Liver (tissue), 10 donors: ENCODE measurements at places on chromosomes 11 and 22. TPM values are rescaled to one million over a fixed set of nuclear protein-coding genes. Genes with fewer than 3 reads are reported as not detected.

DNA sequence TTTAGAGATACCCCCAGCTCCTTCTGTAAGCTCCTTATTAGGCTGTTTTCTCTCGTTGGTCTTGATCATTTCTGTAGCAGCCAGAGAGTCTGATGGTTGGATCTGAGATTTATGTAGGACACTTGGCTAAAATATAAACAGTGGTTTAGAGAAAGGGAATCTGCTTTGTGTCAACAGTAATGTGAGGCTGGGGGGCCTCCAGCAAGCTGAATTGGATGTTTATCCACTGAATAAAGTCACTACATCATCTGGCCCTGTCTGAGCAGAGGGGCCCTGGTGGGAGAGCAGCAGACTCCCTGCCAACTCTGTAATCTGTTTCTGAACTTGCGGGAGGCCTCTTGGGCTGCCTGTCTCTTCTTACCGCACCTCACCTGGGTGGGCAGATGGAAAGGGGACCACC is 328.5 kb upstream of the PLET1 start:
- H3K36me3 ChIP-seq, result no peaks in the 10 kb centered on the region
- H3K4me3 ChIP-seq, result no peak overlapping the region
- H3K27ac ChIP-seq, result no peak overlapping the region
- DNase-seq, result no peak
- no peaks in the 10 kb centered on the region for H3K4me1 ChIP-seq

DNA sequence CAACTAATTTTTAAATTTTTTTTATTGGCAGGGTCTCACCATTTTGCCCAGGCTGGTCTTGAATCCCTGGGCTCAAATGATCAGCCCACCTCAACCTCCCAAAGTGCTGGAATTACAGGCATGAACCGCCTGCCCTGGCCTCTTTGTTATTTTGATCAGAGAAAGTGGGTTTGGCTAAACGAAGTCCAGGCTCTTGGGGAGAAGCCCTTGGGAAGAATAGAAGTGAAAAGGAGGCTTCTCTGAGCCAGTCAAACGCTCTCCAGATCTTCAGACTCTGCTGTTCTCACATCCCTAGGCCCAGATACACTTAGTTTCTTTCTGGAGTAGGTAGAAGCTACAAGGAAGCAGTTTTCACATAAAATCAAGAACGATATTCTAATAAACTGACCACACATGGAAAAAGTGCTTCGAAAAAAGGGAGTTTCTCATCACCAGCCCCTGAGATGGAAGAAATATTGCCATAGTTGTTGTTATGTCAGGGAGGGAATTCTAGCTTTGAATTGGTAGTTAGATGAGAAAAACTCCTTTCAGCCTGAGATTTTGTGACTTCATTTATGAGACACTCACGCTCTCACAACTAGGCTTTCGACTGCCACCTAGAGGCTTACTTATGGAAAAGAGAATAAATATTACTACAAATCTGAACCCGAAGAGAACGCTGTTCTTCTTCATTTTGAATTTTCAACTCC is 41.7 kb upstream of the AQP11 start:
- DNase-seq, result no peak
- H3K36me3 ChIP-seq, result no peaks in the 10 kb centered on the region
- peaks cover 3% of the 10 kb centered on the region for H3K4me1 ChIP-seq
- no peak overlapping the region for H3K27ac ChIP-seq
- H3K4me3 ChIP-seq, result no peak overlapping the region

The CFAP300 gene
- 0.09 TPM for polyA plus RNA-seq

- H3K27me3 ChIP-seq, result no peaks in the 10 kb centered on the region
- no peaks in the 10 kb centered on the region for H3K36me3 ChIP-seq
- no peaks in the 10 kb centered on the region for H3K4me1 ChIP-seq
- no peak overlapping the region for H3K4me3 ChIP-seq
- no peak overlapping the region for H3K27ac ChIP-seq
- peak; percentile 29 for DNase-seq
Observed at GRCh38 chr11:2789791-2790567, 90.2 kb upstream of the KCNQ1OT1 start.

DNA sequence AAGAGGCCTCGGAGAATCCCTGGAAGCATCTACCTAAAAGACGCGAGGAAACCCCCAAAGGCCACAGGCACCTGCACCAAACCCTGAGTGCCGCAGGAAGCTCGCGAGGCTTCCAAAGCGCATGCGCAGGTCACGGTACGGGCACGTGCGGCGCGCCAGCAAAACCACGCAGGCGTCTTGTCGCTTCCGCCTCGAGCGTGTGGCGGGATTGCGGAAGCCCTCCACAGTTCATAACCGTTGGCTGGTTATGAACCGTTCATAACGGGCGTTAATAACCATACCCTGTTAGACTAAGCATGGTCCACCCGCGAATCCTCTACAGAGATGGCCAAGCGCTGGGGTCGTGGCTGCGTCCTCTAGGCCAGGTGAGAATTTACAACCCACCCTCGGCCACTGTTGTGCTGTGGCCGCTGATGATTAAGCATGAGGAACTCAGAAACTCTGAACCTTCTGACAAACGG is 46.4 kb downstream of the MORC2 start:
- peaks cover 5% of the 10 kb centered on the region for H3K4me1 ChIP-seq
- DNase-seq, result peak; percentile 71
- peak overlapping the region; percentile 51 for H3K4me3 ChIP-seq
- peaks cover 2% of the 10 kb centered on the region for H3K36me3 ChIP-seq
- no peak overlapping the region for H3K27ac ChIP-seq

- no peaks in the 10 kb centered on the region for H3K36me3 ChIP-seq
- no peak overlapping the region for H3K4me3 ChIP-seq
- no peaks in the 10 kb centered on the region for H3K27me3 ChIP-seq
- no peak overlapping the region for H3K27ac ChIP-seq
- no peaks in the 10 kb centered on the region for H3K4me1 ChIP-seq
- DNase-seq, result no peak
Observed at GRCh38 chr11:119995730-119996491, 142.0 kb downstream of the TRIM29 start.
